Activated CD8-positive, alpha-beta T cell treated with anti-CD3 and anti-CD28 coated beads for 36 hours (primary cell): ENCODE measurements at places on chromosomes 3 and 15. TPM values are rescaled to one million over a fixed set of nuclear protein-coding genes. Genes with fewer than 3 reads are reported as not detected.

GRCh38 chr3:146503461-146504202 lies 34.3 kb upstream of the PLSCR2 start:
- peak; percentile 50 for DNase-seq
- peaks cover 1% of the 10 kb centered on the region for H3K36me3 ChIP-seq
- no peaks in the 10 kb centered on the region for H3K27me3 ChIP-seq
- no peak overlapping the region for H3K27ac ChIP-seq

The UMPS gene
- 53.1 TPM for total RNA-seq

GRCh38 chr15:56817321-56818080 lies 84.2 kb upstream of the ZNF280D start:
- H3K4me3 ChIP-seq = no peak overlapping the region
- no peak overlapping the region for H3K27ac ChIP-seq
- DNase-seq = no peak
- no peaks in the 10 kb centered on the region for H3K27me3 ChIP-seq
- no peaks in the 10 kb centered on the region for H3K36me3 ChIP-seq

The HTR3E gene
- total RNA-seq = not detected

DNA sequence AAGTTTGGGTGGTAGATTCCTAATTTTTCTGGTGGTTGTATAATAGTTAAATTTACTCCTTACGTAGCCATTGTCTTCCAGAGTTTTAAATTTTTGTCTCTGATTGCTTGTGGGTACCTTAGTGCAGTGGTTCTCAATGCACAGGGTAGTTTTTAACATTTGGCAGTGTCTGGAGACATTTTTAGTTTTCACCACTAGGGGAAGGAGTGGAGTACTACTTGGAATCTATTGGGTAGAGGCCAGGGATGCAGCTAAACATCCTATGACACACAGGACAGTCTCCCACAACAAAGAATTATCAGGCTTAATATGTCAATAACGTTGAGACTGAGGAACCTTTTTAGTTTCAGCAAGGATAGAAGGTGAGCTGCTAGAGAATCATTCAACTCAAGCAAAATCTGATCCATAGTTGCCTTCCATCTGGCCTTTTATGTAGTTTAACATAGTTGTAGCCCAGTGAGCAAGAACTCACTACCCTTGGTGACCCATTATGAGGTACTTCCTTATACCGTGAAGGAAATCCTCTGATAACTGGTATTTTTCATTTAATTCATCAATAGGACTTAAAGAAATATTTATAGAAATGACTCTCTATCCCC lies 8.6 kb upstream of the STX19 start:
- H3K36me3 ChIP-seq = no peaks in the 10 kb centered on the region
- H3K4me3 ChIP-seq = no peak overlapping the region
- H3K27ac ChIP-seq = no peak overlapping the region

DNA sequence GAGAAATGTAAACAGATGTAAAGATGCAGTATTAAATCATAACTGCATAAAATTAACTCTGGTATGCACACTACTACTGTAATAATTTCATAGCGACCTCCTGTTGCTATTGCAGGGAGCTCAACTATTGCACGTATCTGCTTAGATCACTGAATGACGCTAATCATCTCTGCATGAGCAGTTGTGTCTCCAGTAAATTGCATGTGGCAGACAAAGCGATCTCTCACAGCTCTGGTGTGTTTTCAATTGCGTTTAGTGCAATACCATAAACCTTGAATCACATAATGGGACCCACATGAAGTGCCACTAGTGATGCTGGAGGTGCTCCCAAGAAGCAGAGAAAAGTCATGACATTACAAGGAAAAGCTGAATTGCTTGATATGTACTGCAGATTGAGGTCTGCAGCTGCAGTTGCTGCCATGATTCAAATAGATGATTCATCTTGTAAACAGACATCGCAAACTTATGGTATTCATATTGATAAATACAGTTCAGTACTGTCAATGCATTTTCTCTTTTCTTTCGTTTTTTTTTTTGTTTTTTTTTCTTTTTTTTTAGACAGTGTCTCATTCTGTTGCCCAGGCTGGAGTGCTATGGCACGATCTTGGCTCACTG lies 30.2 kb upstream of the LCTL start:
- no peak for DNase-seq
- no peak overlapping the region for H3K27ac ChIP-seq
- no peaks in the 10 kb centered on the region for H3K27me3 ChIP-seq
- H3K4me1 ChIP-seq = peaks cover 9% of the 10 kb centered on the region

- no peaks in the 10 kb centered on the region for H3K4me1 ChIP-seq
- H3K36me3 ChIP-seq = no peaks in the 10 kb centered on the region
- H3K27ac ChIP-seq = no peak overlapping the region
- peaks cover 16% of the 10 kb centered on the region for H3K27me3 ChIP-seq
- no peak for DNase-seq
- no peak overlapping the region for H3K4me3 ChIP-seq
Measured at GRCh38 chr3:32899265-32899664, 52.2 kb upstream of the CCR4 start.

- DNase-seq = no peak
- peaks cover 44% of the 10 kb centered on the region for H3K36me3 ChIP-seq
- no peaks in the 10 kb centered on the region for H3K27me3 ChIP-seq
- H3K4me3 ChIP-seq = no peak overlapping the region
Measured at GRCh38 chr15:81279621-81280485, 44.1 kb downstream of the STARD5 start.
